CD4-positive, alpha-beta memory T cell (primary cell): ENCODE measurements at places on chromosomes 6 and 20. TPM values are rescaled to one million over a fixed set of nuclear protein-coding genes. Genes with fewer than 3 reads are reported as not detected.

DNA sequence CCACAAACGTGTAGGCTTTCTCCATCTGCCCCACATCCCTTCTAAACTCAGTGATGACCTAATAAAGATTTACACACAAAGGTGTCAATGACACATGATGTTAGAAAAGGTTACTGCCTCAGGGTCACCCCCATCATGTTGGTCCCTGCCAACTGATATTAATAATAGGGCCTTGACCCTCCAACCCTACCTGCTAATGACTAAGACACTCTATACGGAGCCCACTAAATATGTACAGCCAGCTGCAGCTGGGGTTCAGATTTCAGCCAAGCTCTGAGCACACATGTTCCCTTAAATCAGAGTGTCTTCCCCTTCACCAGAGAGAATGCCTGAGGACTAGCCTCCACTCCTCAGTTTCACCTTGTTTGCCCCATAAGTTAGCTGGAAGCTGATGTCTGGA lies 67.4 kb upstream of the SNRPB2 start:
- no peak for DNase-seq

Gene GDAP1L1
- total RNA-seq: not detected

GRCh38 chr6:130107710-130108109 lies 89.3 kb downstream of the L3MBTL3 start:
- DNase-seq: no peak

DNA sequence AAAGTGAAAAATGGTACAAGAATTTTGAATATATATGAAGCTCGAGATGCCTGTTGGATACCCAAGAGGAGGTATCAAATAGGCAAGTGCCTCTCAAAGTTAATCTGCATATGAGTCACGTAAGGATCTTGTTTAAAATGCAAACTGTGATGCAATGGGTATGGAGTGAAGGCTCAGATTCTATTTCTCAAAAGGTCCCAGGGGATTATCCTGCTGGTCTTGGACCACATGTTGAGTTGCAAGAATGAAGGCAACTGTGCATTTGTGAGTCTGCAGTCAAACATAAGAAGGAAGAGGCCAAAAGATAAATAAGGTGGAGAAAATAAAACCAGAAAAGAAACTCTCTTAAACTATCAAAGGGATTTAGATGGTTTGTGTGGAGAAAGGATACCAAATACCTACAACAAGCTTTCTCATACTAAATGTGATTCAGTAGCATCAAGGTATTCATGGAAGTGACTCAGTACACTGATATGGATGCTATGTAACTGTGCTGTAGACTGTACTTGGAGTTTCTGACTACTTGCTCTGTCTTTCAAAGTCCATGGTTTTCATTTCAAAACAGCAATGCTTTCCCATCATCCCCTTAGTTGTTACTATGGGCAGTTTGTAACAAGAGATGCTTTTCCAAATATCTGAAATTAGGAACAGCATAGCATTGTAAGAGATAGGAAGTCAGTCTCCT lies 106.3 kb downstream of the GFRAL start:
- DNase-seq: no peak

GRCh38 chr6:70172252-70172651 lies 130.6 kb downstream of the COL9A1 start:
- no peak for DNase-seq

- no peak for DNase-seq
Observed at GRCh38 chr6:127727260-127727953, 150.4 kb downstream of the C6orf58 start.

Gene SLC17A3
- 1.00 TPM for total RNA-seq

Gene MYL9
- not detected for total RNA-seq

DNA sequence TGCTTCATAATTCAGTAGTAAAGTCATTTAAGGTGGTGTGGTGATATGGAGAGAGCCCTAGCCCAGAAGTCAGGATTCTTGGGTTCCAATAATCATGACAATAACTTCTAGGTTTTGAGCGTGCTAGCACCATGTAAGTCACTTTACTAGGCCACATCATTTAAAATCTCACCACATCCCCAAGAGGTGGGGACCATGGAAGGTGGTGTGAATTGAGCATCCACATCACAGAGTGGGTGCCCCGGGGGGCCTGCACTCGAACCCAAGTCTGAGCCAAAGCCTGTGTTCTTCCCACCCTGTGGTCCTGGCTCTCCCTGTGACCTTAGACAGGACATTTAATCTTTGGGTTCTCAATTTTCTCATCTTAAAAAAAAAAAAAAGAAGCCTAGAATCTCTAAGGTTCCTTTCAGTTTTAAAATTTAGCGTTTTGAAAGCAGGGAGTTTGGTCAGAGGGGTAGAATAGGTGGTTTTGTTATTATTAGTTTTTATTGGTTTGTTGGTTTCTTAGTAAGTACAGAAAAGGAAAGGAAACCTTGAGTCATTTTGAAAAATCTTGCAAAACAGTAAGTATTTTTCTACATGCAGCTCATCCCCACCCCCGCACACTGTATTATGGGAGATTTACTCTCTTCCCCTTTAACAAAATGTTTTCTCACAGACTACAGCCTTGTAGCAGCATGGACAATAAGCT lies 26.4 kb downstream of the ARMC2 start:
- peak; percentile 22 for DNase-seq

- DNase-seq: no peak
Observed at GRCh38 chr20:2775139-2775538, 25.3 kb downstream of the CPXM1 start.

DNA sequence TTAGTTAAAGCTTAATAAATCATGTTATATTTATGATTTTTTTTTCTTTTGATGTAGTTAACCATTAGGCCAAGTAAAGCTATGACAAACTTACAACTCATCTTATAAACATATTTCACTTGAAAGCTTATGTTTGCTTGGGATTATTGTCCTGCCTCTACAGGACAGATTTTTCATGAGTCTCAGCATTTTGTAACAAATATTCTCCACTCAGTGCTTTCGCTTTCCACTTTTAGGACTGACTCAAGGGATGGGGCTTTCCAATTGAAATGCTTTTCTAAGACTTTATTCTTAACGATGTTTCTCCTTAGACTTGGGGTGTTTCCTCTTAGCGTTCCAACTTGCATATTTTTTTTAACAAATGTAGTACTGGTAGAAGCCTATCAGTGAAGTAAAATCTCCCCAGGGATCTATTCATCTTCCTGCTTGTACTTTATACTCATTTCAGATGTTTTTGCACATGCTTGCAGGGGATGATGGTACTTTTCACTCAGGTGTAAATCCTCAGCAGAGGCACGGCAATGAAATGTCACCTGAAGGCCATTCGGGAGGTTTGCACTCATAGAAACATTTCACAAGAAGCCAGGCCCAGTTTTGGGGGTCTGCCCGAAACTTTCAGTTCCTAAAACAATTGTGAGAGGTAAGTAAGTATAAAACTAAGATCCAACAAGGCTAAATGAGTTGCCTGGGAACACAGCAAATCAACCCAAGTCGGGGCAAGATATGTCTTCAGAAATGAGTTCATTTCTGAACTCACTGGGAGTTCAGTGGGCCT lies 298.1 kb upstream of the FOXQ1 start:
- no peak for DNase-seq

Gene CRISP2
- total RNA-seq: not detected

Gene CST2
- not detected for total RNA-seq

Gene SLC35D3
- total RNA-seq: not detected

DNA sequence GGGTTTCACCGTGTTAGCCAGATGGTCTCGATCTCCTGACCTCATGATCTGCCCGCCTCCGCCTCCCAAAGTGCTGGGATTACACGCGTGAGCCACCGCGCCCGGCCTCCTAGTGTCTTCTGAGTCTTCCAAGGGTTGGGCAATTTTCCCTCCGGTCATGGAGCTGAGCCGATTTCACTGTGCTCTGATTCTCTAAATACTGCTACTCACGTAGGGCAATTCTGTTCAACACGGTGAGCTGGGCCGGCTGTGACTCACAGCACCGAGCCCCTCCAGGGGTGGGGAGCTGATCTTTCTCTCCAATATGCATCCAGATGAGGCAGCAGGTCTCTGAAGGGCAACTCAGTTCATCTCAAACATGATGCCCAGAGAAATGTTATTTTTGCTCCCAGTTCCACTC lies 71.6 kb upstream of the CD93 start:
- no peak for DNase-seq

- DNase-seq: no peak
Observed at GRCh38 chr6:19824058-19824807, 12.9 kb upstream of the ID4 start.

Gene TREML1
- total RNA-seq: not detected

DNA sequence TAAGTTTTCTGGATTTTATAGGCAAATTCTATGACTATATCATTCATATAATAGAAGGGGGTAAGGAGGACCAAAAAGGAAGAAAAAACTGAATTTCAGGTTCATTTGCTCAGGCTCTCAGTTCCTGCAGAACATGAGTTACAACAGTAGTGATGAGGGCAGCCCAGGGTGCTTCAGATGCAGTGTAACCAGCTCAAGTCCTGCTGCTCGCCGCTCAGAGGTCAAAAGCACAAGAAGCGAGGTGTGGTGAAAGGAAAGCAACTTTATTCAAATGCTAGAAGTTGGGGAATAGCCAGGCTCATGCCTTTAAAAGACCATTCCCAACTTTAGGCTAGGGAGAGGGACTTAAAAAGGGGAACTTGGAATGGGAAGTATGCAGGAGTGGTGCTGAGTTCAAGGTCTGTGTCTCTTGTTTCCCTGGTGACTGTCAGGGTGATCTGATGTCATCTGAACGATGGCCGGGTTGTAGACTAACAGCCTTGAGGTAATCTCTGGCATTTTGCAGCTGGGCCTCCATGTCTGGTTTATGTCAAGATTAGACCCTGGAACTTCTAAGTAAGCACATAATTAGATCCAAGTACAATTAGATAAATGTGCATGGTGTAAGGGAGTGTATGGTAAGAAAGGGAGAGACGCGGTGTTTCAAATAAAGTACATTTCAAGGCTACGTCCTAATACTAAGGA lies 14.5 kb upstream of the SEC63 start:
- DNase-seq: no peak

- DNase-seq: no peak
Observed at GRCh38 chr6:31899882-31900722, 1.8 kb downstream of the ZBTB12 start.

DNA sequence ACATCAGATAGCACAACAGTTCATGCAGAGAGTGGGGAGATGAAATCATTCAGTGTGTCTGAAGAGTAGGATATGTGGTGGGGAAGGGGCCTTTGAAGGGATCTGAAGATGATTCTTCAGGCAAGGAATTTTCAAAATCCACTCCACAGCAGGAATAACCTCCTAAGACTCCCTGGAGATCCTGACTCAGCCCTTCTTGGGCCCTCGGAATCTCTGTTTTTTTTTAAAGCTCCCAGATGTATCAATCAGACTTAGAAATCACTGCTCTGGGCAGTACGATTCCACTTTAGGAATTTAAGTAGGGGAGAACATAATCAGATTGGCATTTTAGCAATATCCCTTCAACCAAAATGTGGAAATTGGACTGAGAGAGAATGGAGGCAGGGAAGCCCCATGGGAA lies 55.5 kb downstream of the RIOK1 start:
- DNase-seq: no peak

GRCh38 chr6:163702736-163703135 lies 288.2 kb downstream of the QKI start:
- DNase-seq: no peak

Gene OPN5
- not detected for total RNA-seq

Gene GNAS-AS1
- 1.1 TPM for total RNA-seq

- DNase-seq: no peak
Observed at GRCh38 chr20:61603715-61604114, 351.7 kb downstream of the CDH4 start.

- DNase-seq: no peak
Observed at GRCh38 chr6:135118134-135118730, 62.9 kb upstream of the MYB start.

- no peak for DNase-seq
Observed at GRCh38 chr20:64040231-64041039, 4.5 kb downstream of the C20orf204 start.

GRCh38 chr20:61759286-61760065 lies 306.2 kb downstream of the TAF4 start:
- DNase-seq: no peak

Gene PSMA7
- total RNA-seq: 182 TPM

Gene C6orf15
- not detected for total RNA-seq

DNA sequence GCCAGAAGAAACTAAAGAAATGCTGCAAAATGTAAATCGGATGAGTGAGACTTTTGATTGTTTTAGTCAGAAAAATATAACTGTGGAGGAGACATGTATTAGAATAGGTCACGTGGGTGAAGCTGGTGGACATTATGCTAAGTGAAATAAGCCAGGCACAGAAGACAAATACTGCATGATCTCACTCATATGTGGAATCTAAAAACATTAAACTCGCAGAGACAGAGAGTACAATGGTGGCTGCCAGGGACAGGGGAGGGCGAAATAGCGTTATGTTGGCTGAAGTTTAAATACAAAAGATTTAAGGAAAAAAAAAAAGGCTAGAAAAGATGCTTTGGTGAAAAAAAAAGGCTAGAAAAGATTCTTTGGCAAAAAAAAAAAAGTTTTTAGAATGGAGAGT lies 63.5 kb upstream of the HDDC2 start:
- no peak for DNase-seq

GRCh38 chr6:105994591-105995390 lies 91.3 kb upstream of the PRDM1 start:
- DNase-seq: peak; percentile 57
